ENCODE measurements at places on chromosomes 6 and 20. TPM values are rescaled to one million over a fixed set of nuclear protein-coding genes. Genes with fewer than 3 reads are reported as not detected.
A peak's percentile ranks its signal among the peaks of the same experiment; 100 is the strongest.

GRCh38 chr6:72819609-72820008 is 197.7 kb downstream of the KCNQ5 start:
- no peak for DNase-seq

GRCh38 chr20:51553897-51554486 is 11.5 kb upstream of the NFATC2 start:
- no peak for DNase-seq

DNA sequence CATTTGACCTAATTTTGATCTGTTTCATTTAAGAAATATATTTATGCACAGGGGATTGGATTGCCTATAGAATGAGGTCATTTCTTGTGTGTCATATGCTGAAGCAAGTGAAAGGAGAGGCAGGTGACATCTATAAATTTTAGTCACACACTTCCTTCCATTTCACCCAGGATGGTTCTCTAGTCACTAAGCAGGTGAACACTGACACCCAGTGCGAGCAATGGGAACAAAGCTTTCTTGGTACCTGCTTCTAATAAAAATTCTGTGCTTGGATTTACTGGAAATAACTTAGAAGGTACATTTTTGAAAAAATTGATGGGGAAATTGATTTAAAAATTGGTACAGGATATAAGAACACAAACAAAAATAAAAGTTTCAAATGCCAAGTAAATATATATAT is 66.9 kb upstream of the MC3R start:
- DNase-seq = no peak

GRCh38 chr20:11711214-11711613 is 206.5 kb upstream of the BTBD3 start:
- DNase-seq = no peak

GRCh38 chr6:79040083-79040482 is 38.0 kb downstream of the PHIP start:
- no peak for DNase-seq

DNA sequence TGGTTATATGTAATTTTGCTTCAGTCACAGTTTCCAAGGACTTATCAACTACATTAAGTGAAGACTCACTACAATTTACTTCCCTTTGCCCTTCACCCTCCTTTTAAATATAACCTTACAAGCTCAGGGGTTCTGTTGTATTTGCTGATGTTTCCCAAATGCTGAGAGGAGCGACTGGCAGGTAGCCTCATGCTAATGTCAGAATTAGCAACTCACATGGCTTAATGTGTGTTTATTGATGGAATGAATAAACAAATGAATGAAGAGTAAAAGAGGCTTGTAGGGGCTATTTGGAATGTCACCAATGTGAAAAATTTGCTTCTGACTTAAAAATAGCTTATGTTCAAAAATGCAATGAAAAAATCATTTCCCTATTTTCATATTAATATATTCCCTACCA is 41.4 kb upstream of the MAP7 start:
- DNase-seq = no peak

DNA sequence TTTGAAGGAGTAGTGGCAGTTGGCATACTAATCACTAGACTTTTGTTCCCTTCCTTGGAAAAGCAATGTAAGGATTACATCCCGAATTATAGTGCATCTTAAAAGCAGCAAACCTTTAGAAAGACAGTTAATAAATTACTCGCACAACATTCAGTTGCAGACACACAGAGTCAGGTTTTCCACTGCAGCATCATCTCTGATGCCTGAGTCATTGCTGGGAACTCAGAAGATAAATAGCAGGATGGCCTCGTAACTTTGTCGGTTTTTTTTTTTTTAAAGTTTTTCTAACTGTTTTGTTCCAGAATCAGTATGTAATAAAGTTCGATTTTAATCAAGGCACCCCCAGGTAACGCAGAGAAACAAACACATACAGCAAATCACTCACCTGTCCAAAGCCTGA is 34.3 kb downstream of the GJA10 start:
- no peak for DNase-seq

- no peak for DNase-seq
Measured at GRCh38 chr6:164929408-164929977, 379.9 kb downstream of the C6orf118 start.

- DNase-seq = no peak
Measured at GRCh38 chr6:98044791-98045470, 761.9 kb upstream of the MMS22L start.

DNA sequence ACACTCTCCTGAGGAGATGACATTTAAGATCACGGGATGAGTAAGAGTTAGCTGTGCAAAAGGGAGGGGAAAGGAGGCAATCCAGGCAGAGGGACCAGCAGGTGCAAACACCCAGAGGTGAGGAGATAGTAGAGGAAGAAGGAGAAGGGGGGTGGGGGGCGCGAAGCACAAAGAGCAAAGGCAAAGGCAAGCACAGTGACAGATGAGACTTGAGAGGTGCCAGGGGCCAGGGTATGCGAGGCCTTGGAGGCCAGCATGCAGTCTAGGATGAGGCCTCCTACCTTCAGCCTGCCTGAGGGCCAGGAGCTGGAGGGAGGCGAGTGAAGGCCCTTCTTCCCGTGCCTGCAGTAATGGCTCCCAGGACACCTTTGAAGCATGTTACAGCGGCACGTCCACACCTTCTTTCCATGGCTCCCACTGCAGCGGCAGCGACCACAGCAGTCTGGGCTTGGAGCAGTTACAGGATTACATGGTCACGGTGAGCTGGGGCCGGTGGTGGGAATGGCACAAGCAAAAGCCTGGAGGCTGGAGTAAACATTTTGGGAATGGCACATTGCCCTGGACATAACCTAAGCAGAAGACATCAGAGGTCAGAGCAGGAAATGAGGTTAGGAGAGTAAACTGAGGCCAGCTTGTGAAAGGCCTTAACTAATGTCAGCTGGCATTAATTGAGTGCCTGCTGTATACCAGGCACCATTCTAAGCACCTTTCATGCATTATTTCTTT is 18.6 kb downstream of the CCM2L start:
- DNase-seq = no peak

DNA sequence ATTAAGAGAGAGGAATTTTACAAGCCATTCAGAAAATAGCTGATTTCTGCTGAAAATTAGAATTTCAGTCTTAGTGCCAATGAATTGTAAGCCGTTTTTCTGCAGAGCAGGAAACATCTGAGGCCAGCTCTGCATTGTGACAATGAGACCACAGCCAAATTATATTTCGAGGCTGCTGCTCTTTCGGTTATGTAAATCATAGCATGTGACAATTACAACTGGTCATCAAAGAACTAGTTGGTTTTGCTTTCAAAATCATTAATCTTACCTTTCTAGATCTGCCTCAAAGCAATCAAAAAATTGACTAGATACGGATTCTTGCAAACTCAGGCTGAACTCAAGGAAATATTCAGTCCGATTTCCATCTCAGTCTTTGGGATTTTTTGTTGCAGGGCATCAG is 33.4 kb upstream of the INSM1 start:
- no peak for DNase-seq

GRCh38 chr6:141388666-141389065 is 744.1 kb upstream of the GJE1 start:
- no peak for DNase-seq

DNA sequence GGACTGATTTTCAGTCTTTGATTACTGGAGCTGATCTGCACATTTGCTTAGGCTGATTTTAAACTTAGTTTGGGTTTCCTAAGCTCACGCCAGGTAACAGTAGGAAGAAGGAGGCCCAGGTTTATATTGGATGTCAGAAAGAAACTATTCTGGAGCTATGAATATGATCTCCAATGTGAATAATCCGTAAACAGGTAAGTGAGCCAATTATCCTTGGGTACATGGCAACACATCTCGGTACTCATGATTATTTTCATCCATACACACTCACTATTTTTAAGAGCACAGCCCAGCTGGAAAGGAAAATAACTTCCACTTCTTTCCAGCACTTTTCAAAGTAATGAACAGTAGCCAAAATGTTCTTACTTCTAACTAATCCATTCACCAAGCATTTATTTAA is 7.0 kb downstream of the ATXN1 start:
- no peak for DNase-seq

- DNase-seq = no peak
Measured at GRCh38 chr20:53013183-53013582, 41.0 kb downstream of the TSHZ2 start.

GRCh38 chr6:129501740-129502660 is 208.0 kb downstream of the ARHGAP18 start:
- DNase-seq = no peak

- no peak for DNase-seq
Measured at GRCh38 chr20:59777814-59778575, 155.4 kb downstream of the SYCP2 start.

GRCh38 chr20:31490752-31491151 is 15.7 kb downstream of the REM1 start:
- DNase-seq = no peak

DNA sequence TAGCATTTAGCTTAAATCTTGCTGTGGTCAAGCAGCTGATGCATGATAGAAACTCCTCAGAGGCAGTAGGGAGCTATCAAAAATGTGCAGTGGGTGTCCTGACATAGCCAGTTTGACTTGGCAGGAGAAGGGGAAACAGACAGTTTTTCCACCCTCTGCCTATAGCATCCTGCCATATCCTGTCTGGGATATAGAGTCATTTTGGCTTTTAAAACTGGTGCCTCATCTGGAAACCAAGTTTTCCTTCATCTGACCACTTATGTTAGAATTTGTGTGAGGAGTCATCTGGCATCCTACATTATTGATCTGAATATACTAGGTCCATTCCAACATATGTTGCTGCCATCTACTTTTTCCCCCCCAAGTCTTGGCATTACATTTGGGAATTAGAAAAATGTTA is 284.1 kb downstream of the CD109 start:
- DNase-seq = no peak

DNA sequence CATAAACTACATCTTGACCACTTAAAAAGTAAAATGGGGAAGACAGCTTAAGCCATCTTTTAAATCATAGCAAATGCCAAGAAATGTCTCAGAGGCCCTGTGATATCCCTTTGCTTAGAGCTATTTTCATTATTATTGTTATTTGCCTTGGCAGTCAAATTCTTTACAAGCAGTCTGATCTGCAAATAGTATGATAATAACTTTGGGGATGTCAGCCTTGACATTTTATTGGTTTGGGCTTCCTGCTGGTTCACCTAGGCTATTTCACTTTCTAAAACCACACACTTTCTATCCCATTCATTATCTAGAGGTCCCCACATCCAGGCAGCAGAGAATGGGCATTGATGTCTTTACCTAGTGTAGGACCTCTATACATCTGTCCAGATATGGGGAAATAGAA is 125.1 kb downstream of the PDE7B start:
- DNase-seq = no peak

GRCh38 chr6:113651120-113651519 is 206.0 kb upstream of the MARCKS start:
- DNase-seq = no peak

DNA sequence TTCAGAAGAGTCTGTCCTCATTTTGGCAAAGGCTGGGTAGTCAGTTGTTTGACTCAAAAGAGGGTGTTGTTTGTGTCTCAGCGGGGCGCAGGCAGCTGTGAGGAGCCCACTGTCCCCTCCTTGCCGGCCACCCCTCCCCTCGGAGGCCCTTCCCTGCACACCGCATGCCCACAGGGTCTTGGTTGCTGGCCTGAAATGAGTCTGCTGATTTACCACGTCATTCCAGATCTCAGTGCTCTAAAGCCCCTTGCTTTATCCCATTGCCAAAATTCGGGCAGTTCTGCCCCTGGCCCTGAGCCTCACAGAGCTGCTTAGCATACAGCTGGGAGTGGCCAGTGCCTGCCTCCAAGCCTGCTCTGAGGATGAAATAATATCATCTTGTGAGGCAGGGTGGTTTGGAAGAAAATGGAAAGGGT is 220.7 kb downstream of the UST start:
- no peak for DNase-seq

GRCh38 chr6:142786476-142786875 is 158.5 kb downstream of the HIVEP2 start:
- DNase-seq = no peak

DNA sequence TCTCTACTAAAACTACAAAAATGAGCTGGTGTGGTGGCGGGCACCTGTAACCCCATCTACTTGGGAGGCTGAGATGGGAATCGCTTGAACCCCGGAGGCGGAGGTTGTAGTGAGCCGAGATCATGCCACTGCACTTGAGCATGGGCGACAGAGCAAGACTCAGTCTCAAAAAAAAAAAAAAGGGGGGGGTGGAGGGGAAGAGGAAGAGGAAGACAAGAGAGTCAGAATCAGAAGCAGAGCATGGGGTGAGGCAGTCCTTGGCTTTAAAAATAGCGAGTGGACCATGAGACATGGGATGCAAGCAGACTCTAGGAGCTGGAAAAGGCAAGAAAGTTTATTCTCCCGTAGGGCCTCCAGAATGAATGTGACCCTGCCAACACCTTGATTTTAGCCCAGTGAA is 3.9 kb upstream of the SLC9A8 start:
- DNase-seq = no peak

GRCh38 chr6:13846841-13847240 is 32.5 kb upstream of the MCUR1 start:
- DNase-seq = no peak

DNA sequence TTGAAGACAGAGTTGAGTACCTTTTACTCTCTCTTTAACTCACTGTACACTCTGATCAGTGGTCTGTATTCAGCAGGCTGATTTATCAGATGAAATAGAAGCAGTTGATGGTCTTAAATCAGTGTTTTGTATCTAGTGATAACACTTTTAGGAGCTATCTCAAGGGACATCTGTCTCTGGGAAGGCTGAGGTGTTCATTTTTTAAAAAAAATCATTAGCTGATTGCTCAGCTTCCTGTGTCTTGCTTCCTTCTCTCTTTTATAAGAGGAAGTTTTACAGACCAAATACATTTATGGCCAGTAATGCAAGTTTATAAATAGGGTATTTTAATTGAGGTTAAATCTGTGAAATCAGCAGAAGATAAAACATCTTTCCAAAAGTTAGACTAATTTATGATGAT is 12.0 kb upstream of the CCDC170 start:
- no peak for DNase-seq

- peak; percentile 31 for DNase-seq
Measured at GRCh38 chr6:7899101-7899888, 11.3 kb downstream of the TXNDC5 start.

DNA sequence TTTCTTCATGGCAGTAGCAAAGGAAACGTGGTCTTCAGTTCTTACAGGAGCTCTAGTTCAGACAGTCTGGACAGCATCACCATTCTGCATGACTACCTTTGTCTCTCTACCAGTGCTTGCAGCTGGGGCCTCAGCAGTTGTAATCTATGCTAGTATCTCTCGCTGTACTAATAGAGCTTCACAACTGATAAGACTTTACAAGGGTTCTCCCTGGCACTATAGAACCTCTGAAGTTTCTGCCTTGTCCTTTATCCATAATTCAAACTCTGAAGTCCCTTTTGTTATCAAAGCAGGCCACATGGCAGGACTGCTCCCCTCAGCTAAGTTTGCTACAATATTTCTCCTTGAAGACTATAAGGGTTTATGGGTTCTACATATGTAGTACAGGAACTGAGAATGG is 842.1 kb upstream of the ADGRB3 start:
- DNase-seq = no peak

GRCh38 chr6:163310973-163311383 is 103.5 kb upstream of the QKI start:
- no peak for DNase-seq

- DNase-seq = no peak
Measured at GRCh38 chr6:44527583-44528369, 140.3 kb downstream of the CDC5L start.

Gene BMP5
- 81.3 TPM for polyA plus RNA-seq

Gene THBS2
- polyA plus RNA-seq = 5.3 TPM

Gene MCUR1
- polyA plus RNA-seq = 31.7 TPM

Gene SPDEF
- polyA plus RNA-seq = 2.3 TPM

Gene RBPJL
- not detected for polyA plus RNA-seq
